ENCODE measurements at places on chromosomes 1 and 21.

- DNase-seq: no peak
These were observed 121.8 kb upstream of the WNT4 start for GRCh38 chr1:22264464-22265341.

DNA sequence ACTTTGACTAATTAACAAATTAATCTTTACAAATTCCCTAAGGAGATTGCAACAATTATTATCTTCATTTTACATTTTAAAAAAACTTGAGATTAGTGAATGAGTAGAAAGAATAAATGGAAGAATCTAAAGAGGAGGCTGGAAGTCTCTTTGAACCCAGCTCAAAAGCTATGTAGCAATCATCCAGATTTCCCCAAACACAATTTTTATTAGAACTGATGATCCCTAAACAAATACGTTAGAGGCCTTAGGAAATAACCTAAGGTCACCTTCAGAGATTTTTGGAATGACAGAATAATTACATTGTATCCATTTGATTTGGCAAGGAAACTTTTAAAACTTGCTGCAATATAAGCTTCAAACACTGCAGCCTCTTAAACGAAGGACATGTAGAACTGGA, 242.4 kb upstream of the LYPLAL1 start:
- no peak for DNase-seq

DNA sequence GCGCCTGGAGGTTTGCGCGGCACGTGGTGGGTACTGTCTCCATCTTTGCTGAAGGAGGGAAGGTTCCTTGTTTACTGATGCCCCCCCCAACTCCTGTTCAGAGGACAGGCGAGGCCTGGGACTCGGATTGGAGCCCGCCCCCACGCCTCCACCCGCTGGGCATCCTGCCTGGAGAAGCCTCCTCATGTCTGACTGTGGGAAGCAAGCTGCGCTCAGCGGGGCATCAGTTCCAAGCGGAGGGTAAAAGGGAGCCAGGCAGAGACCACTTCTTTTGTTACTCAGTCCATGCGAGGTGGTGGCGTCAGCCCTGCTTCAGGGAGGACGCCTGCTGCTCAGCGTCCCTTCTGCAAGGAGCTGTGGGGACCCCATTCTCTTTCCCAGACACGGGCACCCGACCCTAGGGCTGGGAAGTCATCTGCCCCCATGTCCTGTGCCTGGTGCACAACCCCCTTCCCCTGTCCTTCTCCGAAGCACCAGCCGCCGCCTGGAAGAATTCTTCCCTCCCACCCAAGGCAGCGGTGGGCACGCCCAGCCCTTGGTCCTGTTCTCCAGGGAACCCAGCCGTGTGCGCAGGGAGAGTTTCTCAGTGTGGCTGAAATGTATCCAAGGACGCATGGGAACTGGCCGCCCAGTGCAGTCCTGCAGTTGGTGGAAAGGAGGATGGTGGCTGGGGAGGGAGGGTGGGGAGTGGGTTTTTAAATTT, 414.0 kb downstream of the CAMTA1 start:
- DNase-seq: no peak

GRCh38 chr21:15947677-15948076, 217.9 kb downstream of the USP25 start:
- no peak for DNase-seq

- DNase-seq: no peak
These were observed 177.1 kb upstream of the EDN2 start for GRCh38 chr1:41661428-41662060.

- DNase-seq: no peak
These were observed 12.1 kb downstream of the FOXD2 start for GRCh38 chr1:47449822-47450552.

DNA sequence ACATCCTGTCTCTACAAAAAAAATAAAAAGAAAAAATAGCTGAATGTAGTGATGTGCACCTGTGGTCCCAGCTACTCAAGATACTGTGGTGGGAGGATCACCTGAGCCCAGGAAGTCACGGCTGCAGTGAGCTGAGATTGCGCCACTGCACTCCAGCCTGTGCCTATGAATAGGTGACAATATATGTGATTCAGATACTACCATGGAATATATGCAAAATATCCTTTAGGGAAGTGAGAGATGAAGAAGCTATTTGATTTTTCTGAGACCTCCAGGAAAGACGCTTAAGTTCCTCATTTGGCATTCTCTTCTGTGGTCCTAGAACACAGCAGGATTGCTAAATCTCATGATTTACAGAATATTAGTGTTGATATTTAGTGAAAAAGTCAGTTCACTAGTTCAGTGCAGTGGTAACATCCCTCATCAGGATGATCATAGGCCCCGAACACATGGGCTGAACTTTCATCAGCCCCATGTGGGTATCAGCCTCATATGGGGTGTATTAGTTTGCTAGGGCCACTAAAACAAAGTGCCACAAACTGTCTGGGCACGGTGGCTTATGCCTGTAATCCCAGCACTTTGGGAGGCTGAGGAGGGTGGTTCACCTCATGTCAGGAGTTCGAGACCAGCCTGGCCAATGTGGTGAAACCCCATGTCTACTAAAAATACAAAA, 6.0 kb upstream of the VASH2 start:
- DNase-seq: no peak

GRCh38 chr1:177902266-177902665, 67.6 kb downstream of the SEC16B start:
- DNase-seq: no peak

- DNase-seq: no peak
These were observed 1.1 kb downstream of the CCDC17 start for GRCh38 chr1:45622524-45623394.

- no peak for DNase-seq
These were observed 51.1 kb downstream of the ODF2L start for GRCh38 chr1:86345042-86345441.

GRCh38 chr1:34688006-34688741, 66.7 kb upstream of the GJB5 start:
- no peak for DNase-seq

All from GM12864 (cell line).